ENCODE measurements at places on chromosomes 3 and 15.

GRCh38 chr15:45821390-45821789, 186.6 kb downstream of the SQOR start:
- no peak for DNase-seq

DNA sequence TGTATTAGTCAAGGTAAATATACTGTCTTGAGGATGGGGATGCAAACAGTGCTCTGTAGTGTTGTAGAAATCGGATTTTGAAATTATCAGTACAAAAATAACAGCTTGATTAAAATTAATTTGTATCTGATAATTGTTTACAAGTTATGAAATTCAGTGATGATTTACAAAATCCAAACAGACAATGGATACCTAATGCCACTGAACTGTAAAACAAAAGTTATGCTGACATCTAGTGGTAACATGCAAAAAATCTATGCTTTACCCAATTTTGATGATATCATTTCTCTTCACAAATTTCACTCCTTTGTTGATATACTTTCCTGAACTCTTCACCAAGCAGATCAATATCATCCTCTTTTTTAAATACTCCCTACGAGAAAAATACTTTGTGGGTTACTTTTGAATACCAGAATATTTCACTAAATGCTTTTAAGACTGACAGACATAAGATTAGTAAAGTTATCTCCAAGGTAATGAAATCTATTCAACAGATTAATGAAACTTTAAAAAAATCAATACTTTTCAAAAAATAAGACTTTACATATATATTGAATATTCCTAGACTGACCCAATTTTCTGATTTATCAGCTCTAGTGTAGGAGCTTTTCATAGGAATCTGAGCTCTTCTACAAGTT, 36.0 kb downstream of the MNS1 start:
- DNase-seq, result no peak

DNA sequence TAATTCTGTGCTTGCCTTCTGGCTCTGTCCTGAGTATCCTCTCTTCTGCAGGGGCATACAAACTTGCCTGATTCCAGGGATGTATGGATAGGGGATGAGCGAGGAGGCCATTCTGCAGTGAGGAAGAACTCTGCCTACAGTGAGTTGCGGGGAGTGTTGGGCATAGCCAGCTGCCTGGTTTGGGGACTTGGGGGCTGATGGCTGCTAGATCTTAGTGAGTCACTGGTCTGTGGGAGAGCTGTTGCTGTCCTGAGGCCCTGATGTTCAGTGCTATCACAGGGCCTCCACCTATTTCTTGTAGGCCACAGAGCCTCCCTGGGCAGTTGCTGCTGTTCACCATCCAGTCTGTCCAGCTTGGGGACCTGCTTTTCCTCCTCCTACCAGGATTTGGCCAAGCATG, 20.3 kb downstream of the CDAN1 start:
- DNase-seq, result no peak

DNA sequence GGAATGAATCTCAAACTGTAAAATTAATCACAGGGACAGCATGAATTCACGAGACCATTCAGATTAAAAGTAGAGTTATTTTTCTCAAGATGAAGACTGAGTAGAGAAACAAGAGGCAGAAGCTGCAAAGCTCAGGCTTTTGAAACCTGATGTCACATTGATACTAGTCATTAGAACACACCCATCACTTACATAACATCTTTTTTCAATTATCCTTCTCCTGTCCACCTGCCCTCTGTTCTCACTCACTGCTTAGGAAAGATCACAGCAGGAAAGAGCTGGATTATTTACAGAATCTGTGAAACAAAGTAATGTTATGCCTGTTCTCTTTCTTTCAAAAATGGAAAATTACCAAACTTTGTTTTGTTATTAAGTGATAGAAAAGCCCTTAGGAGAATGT, 72.0 kb upstream of the CDAN1 start:
- no peak for DNase-seq

GRCh38 chr3:146218880-146219866, 31.7 kb downstream of the PLSCR4 start:
- peak; percentile 21 for DNase-seq

- DNase-seq, result no peak
Measured at GRCh38 chr3:162302983-162303624, 806.5 kb downstream of the OTOL1 start.

DNA sequence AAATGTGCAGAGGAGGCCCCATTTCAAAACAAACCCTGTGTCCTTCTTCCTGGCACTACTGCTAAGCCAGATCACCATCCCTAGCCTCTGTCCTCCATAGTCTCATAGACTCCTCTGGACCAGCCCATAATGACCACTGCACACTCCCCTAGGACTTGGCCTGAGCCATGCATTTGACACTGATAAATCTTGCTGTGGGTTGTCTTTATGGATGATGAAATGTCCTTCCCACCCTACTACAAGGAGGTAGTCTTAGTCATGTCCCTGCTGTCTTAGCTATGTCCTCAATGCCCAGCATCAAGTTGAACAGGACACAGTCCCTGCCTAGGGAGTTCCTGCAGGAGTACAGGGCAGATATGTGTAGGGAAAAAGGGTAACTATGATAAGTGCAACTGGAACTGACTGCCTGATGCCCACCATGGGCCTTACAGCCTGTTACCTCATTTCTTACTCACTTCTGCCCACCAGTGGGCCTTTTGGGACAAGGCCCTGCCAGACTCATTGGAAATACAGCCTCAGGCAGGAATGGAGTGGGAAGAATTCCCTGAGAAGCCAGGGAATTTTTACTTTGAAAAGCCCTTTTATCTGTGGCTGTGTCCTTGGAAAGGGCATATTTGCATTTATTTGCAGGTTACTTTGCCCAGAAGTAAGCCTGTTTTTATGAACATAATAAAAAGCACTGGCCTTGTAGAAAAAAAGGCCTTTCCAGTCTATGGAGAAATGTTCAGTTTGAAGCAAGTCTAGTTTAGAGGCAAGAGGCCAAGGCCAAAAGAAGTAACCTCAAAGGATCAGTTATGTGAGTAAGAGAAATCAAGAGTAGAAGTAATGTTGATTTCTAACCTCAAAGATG, 199.6 kb upstream of the EIF1B start:
- DNase-seq, result no peak

- no peak for DNase-seq
Measured at GRCh38 chr15:72933976-72934375, 118.3 kb upstream of the NEO1 start.

DNA sequence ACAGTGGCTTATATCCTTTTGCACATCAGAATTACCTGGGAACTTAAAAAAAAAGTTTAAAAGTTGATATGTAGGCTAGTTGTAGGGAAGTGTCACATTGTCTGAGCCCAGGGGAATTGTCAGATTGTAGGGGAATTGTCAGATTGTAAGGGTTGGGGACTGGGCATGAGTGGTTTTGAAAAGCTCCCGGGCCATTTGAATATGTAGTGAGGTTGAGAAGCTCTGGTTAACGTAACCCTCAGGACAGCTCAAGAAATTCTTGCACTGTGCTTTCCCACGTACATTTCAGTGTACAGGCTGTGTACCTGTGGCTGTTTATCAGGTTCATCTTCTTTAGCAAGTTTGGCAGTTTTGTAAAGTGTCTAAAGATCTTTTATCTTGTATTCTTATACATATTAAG, 107.0 kb downstream of the FNDC3B start:
- no peak for DNase-seq

GRCh38 chr15:101537483-101538080, 48.1 kb upstream of the PCSK6 start:
- no peak for DNase-seq

- DNase-seq, result peak; percentile 98
Measured at GRCh38 chr3:69051756-69052471, at the start of gene TMF1. Gene TMF1, minus strand, starts transcription at chr3:69052333. Its CDS starts 247 bp downstream, at chr3:69052086.

GRCh38 chr3:196207159-196207832, 3.9 kb downstream of the ZDHHC19 start:
- DNase-seq, result no peak

- DNase-seq, result no peak
Measured at GRCh38 chr3:4426782-4427344, 40.2 kb downstream of the SUMF1 start.

DNA sequence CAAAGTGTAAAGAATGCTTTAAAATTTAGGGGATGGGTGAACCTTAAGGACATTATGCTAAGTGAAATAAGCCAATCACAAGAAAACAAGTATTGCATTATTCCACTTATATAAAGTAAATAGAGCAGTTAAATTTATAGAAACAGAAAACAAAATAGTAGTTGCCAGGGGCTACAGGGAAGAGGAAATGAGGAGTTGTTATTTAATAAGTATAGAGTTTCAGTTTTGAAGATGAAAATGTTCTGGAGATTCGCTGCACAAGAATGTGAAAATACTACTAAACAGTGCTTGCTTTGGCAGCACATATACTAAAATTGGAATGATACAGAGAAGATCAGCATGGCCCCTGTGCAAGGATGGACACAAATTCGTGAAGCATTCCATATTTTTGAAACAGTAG, 32.0 kb downstream of the DNAH12 start:
- no peak for DNase-seq

DNA sequence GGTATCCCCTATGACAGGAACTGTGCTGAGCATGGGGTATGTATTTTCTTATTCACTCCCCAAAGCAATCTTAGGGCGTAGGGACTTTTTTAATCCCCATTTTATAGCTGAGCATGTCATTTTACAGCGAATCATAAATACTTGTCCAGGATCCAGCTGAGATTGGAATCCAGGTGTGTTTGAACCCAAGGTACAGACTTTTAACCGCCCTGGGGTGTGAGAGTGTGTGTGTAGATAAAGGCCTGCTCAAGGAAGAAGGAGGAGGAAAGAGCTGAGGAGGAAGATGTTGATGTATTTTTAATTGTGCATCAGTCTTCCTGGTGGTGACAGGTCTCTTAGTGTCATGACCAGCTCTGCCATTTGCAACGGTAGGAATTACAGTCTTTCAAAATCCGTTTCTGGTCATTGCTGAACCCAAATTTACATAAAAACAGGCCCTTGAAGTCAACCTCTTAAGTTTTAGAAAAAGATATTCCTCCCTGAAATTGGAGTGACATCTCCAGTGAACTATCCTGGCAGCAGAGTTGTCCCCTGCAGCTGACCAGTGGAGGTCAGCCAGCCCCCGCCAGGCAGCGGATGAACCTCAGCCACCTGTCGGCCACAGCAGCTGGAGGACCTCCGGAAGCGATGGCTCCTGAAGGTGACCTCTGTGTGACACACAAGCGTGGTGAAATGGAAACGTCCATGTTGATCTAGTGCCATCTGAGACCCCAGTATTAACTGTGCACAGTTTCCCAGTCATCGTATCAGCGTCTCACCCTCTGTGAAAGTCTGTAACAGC, 92.8 kb upstream of the MITF start:
- DNase-seq, result no peak

DNA sequence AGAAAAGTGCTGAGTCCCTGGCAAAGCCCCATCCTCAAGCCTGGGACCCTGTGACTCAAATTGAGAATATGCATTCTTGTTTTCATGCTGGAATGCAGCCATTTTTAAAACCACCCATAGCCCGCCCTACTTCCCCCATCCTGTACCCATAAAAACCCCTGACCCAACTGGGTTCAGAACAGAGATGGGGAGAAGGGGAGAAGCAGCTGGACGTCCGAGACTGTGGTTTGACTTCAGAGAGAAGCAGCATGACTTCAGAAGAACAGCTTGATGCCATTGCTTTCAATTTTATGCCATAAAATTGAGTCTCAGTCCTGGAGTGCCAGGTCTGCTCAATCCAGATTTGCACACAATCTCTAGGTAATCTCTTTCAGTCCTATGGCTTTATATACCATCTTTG, 78.2 kb downstream of the BCHE start:
- DNase-seq, result no peak

- no peak for DNase-seq
Measured at GRCh38 chr15:42175671-42176070, 19.2 kb upstream of the PLA2G4F start.

GRCh38 chr15:25611603-25612002, 172.8 kb upstream of the UBE3A start:
- no peak for DNase-seq

- no peak for DNase-seq
Measured at GRCh38 chr3:177932346-177932745, 603.9 kb upstream of the KCNMB2 start.

DNA sequence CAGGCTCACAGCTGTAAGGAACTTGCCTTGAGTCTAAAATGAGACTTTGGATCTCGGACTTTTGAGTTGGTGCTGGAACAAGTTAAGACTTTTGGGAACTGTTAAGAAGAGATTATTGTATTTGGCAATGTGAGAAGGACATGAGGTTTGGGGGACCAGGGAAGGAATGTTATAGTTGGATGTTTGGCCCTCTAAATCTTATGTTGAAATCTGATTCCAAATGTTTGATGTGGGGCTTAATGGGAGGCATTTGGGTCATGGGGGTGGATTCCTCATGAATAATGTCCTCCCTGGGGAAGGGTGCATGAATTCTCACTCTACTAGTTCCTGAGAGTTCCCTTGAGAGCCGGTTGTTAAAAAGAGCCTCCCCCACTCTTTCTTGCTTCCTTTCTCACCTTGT, 18.5 kb upstream of the CHCHD6 start:
- DNase-seq, result no peak

GRCh38 chr3:193805448-193805847, 212.4 kb downstream of the OPA1 start:
- no peak for DNase-seq

GRCh38 chr3:28267984-28268849, 26.8 kb downstream of the CMC1 start:
- no peak for DNase-seq

DNA sequence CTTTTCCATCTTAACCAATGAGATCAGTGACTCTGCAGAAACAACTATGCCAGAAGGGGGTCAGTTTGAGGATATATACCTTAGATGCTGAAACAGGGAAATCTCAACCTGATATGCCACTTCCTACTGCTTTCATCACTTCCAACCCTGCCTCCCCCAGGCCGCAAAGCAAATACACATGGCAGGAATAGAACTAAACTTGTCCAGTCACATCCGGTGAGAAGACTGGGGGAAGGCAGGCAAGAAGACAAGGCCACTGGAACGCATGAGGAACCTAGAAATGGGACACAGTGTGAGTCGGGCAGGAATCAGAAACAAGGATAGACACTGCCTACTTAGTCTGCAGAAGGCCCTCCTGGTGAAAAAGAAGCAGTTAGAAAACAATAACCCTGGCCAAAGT, 90.6 kb downstream of the MYO5A start:
- no peak for DNase-seq

DNA sequence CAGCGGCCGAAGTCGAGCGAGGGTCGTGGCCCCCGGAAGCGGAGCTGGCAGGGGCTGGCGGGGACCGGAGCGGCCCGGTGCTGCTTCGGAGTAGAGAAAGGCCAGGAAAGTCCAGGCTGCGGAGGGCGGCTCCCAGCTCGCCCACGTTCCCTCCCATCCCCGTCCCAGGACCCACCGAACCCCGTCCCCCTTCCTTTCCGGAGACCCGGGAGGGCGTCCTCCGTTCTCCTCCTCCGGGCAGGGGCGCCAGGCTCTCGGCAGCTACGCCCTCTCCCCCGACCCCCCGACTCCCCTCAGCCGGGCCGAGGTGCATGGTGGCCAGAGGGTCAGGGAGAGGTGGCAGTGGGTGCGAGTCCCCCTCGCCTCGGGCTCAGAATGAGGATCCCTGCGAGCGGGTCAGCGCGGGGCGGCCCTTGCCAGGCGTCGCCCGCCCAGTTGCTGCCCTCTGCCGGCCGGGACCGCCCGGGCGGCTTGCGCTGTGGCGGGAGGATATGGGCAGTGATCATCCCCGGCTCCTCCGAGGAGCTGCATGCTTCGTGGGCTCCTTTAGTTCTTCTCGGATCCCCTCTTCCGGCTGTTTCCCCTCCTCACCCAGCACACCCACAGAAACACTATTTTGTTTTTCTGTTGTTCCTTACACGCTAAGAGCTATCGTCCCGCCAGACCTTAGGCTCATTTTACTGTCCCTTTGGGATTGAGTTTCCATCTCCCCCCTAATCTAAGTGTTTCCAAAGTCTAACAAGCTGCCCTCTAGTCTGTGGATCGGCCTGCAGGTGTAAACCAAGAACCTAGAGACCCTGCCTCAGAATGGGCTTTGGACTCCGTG, 744 bp upstream of the ALDH1A2 start:
- no peak for DNase-seq
